Stomach (tissue), 19 donors: ENCODE measurements at places on chromosomes 12 and 14. TPM values are rescaled to one million over a fixed set of nuclear protein-coding genes. Genes with fewer than 3 reads are reported as not detected.

GRCh38 chr12:132713123-132713522 is 2.5 kb downstream of the PGAM5 start:
- DNase-seq = no peak

GRCh38 chr12:124078800-124079199 is 105.8 kb downstream of the ZNF664 start:
- no peak for DNase-seq

The TAS2R13 gene
- total RNA-seq = 0.58 TPM

The TRIM9 gene
- 1.9 TPM for total RNA-seq

The ACVRL1 gene
- total RNA-seq = 36.2 TPM
